D341Med (cell line): ENCODE measurements at places on chromosomes 5 and 9.
A peak's percentile ranks its signal among the peaks of the same experiment; 100 is the strongest.

GRCh38 chr5:543755-544674 is 19.8 kb upstream of the SLC9A3 start:
- no peak for DNase-seq

GRCh38 chr5:68271124-68271523 is 55.6 kb downstream of the PIK3R1 start:
- DNase-seq: no peak

GRCh38 chr5:2010940-2011339 is 128.2 kb upstream of the IRX4 start:
- no peak for DNase-seq

DNA sequence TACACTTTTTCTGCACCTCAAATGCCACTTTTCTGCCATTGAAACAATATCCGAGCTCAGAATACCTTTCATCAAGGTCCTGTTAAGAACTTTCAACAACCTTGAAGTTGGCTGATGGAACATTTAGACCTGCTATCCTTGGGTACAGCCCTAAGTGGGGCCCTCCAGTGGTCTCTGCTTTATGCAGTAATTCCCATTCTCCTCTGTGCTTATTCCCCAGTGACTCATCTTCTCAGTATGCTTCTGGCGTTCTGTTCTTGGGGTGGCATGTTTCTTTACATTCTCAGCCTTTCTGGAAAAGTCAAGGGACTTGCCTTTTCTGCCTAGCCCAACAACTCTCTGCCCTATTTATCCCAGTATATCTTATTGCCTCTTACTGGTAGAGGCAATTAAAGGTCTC is 7.1 kb downstream of the ANP32B start:
- DNase-seq: no peak

DNA sequence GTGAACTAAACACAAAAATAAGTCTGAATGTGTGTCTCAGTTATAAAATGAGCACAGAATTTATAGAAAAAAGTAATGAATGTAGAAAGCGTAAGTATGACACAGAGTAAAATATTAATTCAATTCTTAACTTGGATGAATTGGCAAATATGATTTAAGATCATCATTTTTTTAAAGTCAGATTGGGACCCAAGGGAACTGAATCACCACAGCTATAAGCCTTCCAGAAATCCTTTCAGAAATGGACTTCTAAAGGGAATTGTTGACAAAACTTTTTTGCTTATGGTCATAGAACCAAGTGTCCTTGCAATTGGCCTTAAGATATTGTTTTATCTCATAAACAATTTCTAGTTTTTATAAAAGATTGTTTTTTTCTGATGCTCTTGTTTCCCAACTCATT is 495.1 kb upstream of the DAB2 start:
- no peak for DNase-seq

GRCh38 chr9:137602661-137603060 is 2.8 kb upstream of the ARRDC1 start:
- no peak for DNase-seq

GRCh38 chr5:147234825-147235635 is at the start of gene STK32A:
STK32A (plus strand) TSS chr5:147235026; CDS start chr5:147239635, 4,609 bp downstream.
- peak; percentile 72 for DNase-seq

DNA sequence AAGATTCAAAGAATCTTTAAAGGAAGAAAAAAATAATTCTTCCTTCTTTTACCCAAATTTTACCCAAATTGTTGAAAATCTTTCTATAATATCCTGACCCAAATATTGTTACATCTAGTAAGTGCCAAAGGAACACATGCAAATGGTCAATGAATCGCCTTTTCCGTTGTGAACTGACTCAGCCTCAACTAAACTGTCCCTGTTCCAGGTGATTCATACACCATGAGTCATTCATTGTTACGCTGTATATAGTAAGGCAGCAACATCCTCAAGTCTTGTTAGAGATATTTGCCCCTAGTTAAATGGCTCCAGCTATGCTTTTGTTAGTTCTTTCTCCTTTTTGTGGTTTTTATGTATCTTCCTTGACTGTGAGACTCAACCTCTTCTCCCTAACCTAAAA is 9.7 kb downstream of the PTGER4 start:
- DNase-seq: no peak

DNA sequence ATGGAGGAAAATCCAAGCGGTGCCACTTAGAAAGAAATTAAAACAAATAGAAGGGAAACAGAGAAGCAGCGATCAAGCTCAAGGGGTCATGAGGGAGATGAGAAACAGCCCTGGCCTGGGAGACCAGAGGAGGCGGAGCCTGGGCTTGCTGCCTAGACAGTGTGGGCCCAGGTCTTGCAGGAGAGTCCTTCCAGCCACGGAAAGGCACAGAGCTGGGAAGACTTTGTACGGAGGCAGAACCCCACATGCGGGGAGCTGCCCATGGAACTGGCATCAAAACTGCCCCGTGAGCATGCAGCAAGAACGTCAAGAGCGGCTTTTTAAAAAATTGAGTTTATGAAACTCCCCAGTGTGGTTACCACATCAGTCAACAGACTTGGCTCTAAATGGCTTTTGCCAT is 119.4 kb downstream of the IRX1 start:
- no peak for DNase-seq

DNA sequence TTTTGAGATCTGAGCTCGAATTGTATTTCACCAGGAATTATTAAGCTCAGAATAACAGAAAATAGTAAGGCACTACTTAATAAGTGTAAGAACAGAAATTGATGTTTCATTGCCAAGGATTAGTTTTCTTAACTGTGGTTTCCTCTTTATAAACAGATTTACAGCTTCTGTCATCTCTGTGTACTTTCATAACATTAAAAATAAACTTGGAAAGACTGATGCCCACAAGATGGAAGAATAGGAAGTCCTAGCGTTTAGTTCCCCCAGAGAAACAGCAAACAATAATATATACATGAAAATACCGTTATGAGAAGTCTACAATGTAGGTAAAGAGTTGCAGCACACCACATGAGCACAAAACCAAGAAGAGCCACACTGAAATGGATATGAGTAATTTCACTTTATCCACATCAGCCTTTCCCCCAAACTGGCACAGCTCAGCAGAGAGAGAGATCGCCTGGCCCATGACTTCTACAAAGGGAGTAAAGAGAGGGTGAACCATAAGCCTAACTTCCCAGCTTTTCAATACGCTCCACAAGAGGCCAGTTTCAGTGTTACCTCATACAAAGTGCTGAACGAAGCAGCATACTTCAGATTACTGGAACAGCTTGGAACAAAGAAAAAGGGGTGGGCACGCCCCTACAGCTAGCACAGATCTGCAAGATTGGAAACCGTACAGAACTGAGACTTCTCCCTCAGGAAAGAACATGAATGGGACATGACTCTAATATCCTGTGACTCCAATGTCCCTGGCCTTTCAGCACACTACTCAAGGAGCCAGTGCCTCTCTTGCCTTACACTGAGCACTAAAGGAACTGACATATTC is 75.4 kb downstream of the EMB start:
- DNase-seq: no peak

- no peak for DNase-seq
Measured at GRCh38 chr5:143217804-143218160, 185.7 kb downstream of the NR3C1 start.

DNA sequence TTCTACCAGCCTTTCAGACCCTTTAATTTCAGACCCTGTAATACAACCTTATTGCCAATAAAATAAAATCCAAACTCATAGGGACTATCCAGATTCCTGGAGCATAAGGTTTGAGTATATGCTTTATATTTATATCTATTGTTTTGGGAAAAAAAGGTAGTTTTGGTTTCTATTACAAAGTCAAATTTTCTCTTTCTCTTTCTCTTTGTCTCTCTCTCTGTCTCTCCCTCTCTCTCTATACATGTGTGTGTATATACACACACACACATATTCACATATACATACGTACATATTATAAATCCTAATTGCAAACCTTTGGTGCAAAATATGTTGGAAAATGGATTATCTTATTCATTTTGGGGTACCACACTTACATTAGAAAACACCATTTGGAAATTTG is 39.0 kb downstream of the TMEM232 start:
- DNase-seq: no peak

- peak; percentile 97 for DNase-seq
Measured at GRCh38 chr9:127930231-127931091, at the start of gene PIP5KL1. PIP5KL1 (minus strand) TSS chr9:127930777; CDS start chr9:127930752, 25 bp downstream.

DNA sequence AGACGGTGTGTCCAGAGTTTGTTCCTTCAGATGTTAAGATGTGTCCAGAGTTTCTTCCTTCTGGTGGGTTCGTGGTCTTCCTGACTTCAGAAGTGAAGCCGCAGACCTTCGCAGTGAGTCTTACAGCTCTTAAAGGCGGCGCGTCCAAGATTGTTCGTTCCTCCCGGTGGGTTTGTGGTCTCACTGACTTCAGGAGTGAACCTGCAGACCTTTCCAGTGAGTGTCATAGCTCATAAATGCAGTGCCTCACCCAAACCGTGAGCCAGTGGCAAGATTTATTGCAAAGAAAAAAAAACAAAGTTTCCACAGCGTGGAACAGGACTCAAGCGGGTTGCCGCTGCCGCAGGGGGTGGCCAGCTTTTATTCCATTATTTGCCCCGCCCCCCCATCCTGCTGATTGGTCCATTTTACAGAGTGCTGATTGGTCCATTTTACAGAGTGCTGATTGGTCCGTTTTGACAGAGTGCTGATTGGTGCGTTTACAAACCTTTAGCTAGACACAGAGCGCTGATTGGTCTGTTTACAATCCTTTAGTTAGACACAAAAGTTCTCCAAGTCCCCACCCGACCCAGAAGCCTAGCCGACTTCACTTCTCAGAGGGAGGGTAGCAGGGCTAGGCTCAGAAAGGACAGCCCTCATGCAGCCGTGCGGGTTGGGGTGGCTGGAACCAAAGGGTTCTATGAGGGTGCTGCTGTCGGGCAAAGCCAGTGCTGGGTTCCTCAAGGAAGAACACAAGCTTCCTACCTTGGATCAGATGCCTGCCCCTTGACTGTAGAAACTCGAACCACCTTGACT is 9.1 kb upstream of the RNF130 start:
- no peak for DNase-seq

GRCh38 chr5:14063691-14064090 is 79.5 kb upstream of the TRIO start:
- DNase-seq: no peak

- no peak for DNase-seq
Measured at GRCh38 chr5:174744896-174745295, 20.5 kb downstream of the MSX2 start.

DNA sequence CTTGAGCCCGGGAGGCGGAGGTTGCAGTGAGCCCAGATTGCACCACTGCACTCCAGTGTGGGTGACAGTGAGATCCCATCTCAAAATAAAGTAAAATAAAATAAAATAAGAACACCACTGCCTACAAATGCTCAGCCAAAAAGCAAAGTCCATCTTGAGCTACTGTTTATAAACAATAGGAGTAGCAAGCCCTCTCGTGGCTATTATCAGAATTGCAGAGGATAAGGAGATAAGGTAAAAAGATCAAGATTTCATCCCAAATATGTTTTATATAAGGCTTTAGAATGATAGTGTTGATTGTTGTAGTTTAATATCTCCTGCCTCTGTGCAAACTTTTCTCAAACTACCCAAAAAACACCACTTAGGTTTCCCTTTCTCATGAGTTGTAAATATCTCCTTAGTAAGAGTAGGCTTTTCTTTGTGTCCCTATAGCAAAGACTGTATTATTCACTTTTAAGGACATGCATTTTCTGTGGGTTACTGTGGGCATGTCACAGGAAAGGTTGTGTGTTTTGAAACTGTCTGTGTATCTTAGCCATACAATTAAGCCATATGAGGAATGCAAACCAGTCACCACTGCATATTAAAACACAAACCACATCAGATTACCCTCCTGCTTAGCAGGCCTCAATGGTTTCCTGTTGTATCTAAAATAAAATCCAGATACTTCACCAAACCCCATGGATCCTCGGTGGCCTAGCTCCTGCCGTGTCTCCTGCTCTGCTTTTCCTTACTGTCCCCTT is 31.8 kb upstream of the CKS2 start:
- DNase-seq: no peak

GRCh38 chr9:82308836-82309235 is 320.3 kb downstream of the SPATA31D1 start:
- DNase-seq: no peak

GRCh38 chr5:143413958-143414669 is 10.6 kb upstream of the NR3C1 start:
- no peak for DNase-seq

DNA sequence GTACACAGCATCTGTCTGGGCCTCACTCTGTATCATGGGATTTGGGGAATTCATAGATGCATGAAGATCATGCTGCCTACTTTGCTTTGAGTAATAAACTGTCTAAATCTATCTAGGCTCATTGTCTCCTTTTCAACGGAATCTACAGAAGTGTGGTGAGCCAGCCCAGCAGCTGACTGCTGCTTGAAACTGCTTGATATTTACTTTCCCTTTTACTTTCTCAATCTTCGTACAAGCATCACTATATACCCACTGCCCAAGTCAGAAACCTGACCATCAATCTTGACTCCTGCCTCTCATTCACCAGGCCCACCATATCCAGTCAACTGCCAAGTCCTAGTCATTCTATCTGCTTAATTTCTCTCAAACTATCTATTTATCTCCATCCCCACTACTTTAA is 142.9 kb downstream of the NR2F1-AS1 start:
- DNase-seq: no peak

DNA sequence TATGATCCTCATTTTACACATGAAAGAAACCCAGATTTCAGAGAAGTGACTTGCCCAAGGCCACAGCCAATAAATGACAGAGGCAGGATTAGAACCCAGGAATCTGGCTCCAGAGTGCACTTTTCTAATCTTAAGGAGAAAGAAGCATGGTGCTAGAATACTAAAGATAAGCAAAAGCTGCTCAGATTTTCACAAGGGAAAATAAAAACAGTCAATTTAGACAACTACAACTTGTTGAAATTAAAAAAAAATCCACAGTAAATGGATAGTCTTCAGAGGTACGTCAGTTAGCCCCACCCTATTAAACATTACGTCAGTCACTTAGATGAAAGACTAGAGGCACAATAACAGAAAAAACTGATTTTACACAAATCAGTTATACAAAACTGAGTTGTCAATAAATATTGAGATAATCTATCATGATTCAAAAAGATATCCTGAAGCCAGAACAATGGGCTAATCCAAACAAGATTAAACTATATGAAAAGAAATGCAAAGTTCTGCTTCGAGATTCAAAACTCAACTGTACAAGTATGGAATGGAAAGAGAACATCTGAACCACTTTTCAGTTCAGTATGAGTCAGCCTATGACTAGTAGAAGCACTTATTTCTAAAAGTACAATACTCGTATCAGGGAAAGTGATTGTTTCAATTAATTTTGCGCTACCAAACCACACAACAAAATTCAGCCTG is 9.3 kb downstream of the TMEM245 start:
- no peak for DNase-seq

GRCh38 chr5:7872517-7873130 is 3.7 kb downstream of the MTRR start:
- no peak for DNase-seq
